Progenitor cell of endocrine pancreas (in vitro differentiated cells): ENCODE measurements at places on chromosomes 1 and 21.

DNA sequence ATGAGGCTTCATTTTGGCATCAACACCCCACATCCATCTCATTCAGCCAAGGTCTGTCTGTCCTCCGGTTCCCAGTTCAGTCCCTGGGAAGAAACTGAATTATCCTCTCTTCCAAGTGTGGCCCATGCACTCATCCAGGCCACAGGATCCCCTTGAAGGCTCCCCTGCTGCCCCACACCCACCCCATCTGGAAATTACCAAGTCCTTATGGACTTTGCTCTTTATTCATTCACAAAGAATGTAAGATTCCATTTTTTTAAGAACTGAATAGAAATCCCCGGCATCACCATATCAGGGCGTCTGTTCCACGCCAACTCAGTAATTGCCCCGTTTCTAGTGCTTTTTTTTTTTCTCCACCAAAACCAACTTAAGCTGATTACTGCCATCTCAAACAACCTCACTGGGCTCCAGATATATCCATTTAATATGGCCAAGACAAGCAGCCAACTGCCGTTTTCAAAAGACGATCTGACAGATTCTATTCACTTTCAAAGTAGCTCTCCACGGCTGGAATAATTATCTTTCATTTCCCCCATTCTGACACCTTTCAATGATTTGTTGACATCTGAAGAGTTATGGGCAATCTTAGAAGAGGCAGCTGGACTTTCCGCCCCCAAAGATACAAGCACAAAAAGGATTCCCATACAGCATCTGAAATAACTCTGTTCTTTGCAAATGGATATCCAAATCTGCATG, 55.9 kb downstream of the OLIG1 start:
- DNase-seq: no peak

DNA sequence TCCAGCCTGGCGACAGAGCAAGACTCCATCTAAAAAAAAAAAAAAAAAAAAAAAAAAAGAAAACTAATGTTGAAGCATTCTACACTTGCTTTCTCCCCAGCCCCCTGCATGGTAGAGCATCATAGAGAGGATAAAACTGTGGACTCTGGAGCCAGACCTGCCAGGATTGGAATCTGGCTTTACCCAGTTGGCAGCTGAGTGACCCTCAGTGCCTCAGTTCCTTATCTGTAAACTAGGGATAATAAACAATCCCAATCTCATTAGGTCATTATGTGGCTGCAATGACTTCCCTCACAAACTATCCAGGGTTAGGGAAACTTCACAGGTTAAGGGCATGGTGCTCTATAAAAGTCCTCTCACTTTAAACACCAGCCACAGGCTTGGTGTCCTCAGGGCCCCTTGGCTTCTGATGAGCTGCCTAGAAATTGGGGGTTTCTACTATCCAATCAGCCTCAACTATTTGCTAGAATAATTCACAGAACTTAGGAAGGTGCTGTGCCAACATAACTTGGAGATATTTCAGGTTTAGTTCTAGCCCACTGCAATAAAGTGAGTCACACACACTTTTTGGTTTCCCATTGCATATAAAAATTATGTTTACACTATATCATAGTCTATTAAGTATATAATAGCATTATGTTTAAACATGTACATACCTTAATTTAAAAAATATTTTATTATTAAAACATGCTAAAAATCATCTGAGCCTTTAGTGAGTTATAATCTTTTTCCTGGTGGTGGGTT, 180.5 kb upstream of the B3GALT2 start:
- no peak for DNase-seq

- DNase-seq: no peak
These were observed 3.1 kb upstream of the ACP6 start for GRCh38 chr1:147673406-147673805.

GRCh38 chr1:231970684-231971083, 344.1 kb downstream of the DISC1 start:
- DNase-seq: no peak

- DNase-seq: no peak
These were observed 23.8 kb downstream of the LHX4 start for GRCh38 chr1:180253585-180254495.

DNA sequence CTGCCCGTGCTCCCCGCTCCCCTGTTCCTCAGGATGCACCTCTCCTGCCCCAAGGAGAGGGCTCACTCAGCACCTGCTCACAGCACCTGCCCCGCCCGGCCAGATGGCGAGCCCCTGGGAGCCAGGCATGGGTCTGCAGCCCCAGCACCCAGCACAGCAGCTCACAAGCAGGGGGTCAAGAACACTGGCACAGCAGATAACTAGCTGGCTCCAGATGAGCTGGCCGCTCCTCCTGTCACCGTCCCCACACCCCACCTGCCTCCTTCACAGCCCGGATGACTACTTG, 20.9 kb upstream of the EVA1B start:
- DNase-seq: no peak

DNA sequence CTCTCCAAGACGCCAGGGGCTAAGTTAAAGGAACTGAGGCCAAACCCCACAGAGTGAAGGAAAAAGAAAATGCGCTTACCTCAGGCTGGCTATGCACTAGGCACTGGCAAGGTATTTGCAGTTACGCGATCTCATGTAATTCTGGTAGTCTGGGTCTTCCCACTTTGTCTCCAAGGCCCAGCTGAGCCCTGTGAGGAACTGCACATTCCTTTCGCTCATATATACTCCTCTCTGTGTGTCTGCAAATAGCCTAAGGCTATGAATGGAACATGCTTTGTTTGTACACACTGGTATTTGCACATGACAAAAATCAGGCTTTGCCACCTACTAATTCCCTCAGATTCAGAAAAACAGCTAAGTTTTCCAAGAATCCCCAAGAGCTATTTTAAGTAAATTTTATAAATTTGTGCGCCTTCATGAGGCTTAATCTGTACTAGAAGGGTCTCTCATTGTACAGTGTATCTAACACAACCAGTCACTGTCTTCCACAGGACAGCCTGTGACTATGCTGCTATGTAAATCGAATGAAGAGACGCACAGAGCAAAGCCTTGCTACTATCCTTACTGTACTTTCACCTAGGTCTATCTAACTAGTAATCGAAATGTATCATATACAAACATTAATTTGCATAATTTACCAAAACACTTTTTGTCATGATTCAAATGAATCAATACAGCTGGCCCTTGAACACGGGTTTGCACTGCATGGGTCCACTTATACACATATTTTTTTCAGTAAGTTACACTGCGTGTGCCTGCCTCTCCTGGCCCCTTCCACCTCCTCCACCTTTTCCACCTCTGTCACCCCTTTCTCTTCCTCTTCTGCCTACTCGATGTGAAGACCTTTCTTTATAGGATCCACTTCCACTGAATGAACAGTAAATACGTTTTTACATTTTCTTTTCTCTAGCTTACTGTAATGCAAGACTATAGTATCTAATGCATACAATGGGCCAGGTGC, 87.0 kb downstream of the SIPA1L2 start:
- DNase-seq: no peak

GRCh38 chr1:18217398-18218043, 109.9 kb downstream of the IGSF21 start:
- no peak for DNase-seq

DNA sequence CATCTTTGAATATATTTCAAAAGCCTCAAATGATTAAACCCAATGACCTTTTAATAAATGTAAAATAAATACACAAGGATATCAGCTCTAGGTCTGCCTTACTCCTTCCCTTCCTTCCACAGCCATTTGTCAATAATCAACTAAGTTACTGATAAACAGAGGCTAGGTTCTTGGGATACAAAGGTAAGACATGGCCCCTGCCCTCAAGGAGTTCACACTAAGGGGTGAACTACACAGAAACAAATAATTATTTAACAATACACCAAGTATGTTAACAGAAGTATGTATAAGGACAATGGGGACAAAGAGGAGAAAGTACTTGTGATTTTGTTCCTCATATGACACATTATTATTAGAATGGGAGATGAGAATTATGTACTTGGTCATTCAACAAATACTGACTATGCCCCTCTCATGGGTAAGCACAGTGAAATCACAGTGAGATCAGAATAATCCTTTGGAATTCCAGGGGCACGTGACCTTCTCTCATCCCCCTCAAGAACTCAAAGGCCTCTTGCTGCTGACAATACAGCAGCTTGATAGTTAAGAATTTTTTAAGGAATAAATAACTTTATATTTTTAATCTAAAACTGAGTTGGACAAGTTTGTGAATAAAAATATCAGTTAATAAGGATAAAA, 40.2 kb downstream of the ATP1B1 start:
- DNase-seq: no peak

DNA sequence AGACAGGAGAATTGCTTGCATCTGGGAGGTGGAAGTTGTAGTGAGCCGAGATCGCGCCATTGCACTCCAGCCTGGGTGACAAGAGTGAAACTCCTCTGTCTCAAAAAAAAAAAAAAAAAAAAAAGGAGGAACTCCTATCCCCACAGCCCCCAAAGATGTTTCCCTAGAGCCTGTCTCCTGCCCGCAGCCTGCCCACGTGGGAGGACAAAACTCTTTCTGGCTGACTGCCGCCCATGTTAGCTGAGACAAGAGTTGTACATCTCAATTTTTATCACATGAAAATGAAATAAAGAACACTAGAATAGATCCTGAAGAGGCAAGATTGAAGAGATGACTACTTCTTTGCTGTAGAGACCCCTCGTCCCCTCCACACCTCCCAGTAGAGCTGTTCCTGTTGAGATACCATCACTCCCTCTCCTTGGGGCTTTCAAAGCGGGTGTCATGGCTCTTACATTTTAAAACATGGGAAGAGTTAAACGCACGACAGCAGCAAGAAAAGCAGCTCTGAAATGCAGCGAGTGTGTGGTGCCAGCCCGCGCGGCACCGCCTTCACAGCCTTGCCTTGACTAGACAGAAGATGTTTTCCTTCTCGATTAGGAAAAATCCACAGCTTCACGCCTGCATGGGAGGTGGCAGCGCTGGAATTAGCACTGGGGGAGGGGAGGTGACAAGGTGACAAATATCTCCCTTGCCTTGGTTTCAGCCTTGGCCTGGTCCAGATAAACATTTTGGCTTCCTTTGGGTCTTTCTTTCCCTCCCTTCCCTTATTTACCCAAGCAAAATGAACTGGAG, 253.4 kb upstream of the CSF3R start:
- no peak for DNase-seq

DNA sequence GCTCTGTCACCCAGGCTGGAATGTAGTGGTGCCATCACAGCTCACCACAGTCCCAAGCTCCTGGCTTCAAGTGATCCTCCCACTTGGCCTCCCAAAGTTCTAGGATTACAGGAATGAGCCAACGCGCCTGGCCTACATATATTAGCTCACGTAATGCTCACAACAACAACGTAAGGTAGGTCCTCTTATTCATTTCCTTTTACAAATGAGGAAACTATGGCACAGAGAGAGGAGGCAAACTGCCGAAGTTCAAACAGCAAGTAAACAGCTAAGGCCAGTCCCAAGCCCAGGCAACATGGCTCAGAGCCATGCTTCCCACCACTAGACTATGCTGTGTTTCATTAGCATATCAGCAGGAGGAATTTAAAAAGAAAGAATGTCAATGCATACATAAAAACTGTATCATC, 284.4 kb downstream of the VAV3 start:
- no peak for DNase-seq

DNA sequence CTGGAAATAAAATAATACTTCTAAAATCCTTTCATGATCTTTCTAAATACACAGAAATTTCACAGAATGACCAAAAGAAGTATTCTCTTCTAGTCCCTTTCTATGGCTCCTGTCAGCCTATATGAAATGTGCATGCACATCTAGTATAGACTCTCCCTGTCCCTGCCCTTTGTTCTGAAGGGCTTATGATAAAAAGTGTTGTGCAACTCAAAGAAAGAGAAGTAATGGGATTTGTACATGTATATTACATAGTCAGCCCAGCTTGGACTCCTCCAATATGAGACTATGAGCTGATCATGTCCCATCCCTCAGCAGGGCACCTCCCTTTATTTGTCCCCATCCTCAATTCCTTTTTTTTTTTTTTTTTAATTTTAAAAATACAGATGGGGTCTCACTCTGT, 42.1 kb upstream of the LAX1 start:
- no peak for DNase-seq

GRCh38 chr21:14736162-14736561, 190.0 kb upstream of the SAMSN1 start:
- DNase-seq: no peak

GRCh38 chr21:42561762-42562650, 48.4 kb downstream of the SLC37A1 start:
- DNase-seq: no peak

DNA sequence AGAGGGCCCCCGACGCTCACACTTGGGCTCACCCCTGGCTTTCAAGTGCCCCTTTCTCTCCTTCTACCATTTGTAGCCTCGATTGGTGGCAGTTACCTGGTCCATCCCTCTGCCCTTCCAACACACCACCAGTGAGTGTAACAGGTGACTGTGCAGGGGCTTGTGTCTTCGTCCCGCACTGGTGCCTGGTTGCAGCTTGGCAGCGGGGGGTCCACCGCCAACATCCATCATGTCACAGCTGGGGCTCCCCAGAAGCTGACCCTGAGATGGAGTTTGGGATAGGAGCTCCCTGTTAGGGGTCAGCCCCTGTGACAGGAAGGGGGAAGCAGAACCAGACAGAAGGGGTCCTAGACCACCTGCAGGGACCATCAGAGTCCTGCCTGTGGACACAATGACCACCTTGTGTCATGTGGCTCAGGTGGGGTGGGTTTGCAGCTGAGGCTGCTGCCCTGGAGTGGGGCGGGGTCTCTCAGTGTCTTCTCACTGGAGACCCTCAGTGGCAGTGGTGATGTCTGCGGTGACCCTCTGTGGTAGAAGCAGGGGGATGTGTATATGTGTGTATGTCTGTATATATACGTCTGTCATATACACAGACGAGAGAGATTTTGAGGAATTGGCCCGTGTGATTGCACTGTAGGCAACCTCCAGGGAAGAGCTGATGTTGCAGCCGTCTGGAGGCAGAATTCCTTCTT, 3.6 kb upstream of the CALML6 start:
- no peak for DNase-seq

DNA sequence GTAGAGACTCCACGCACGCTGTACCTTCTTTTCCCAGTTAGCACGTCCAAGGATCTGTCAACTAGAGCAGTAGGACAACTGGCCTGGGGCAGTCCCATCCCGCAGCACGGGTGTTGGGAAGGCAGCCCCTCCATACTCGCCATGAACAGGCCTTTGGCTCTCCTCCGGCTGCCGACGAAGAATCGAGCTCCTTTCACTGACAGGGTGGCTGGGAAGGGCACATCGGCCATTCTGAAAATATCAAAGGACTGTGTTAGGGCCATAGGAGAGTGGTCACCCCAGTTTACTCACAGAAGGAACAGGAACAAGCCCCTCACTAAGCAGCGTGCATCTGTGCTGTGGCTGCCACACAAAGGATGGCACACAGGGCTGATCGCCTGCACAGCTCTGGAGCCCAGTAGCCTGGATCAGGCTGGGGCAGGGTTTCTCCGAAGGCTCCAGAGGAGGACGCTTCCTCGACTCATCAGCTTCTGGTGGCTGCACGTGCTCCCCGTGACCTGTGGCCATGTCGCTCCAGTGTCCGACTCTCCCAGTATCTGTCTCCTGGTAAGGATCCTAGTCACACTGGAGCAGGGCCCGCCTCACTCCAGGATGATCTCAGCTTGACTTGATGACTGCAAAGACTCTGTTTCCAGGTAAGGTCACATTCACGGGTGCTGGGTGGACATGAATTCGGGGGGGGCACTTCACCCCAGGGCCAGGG, 8.9 kb downstream of the KRTAP10-1 start:
- no peak for DNase-seq
